Fibroblast of villous mesenchyme (primary cell): ENCODE measurements at places on chromosomes 7 and 10. TPM values are rescaled to one million over a fixed set of nuclear protein-coding genes. Genes with fewer than 3 reads are reported as not detected.

DNA sequence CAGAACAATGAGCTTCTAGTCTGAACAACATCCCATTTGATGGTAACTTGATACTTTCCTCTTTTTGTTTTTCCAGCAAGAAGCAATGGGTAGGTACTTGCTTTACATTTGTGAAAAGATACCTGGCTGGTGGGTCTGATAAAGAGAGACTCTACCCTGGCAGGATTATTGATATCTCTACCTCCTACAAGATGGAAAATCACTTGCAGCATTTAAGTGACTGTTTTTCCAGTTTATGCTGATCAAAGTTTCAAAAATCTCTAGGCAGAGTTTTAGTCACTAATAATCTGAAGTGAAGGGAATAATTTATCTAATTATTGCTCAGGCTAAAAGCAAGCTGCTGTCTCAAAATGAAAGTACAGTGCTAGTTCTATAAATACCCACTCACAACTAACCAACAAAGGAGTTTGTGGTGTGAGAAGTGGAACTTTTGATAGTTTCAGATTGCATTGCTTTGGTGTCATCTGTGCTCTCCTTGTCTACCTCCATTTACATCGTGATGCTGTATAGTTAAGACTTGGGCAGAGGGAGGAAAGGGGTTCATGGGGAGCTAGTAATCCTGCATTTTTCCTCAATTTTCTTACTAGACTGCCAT lies 86.0 kb upstream of the ANKRD1 start:
- no peak for DNase-seq

GRCh38 chr7:36911788-36912187 lies 187.5 kb upstream of the AOAH start:
- no peak for DNase-seq

- no peak for DNase-seq
Observed at GRCh38 chr10:122525788-122526187, 34.8 kb upstream of the DMBT1 start.

GRCh38 chr10:128081720-128082119 lies 44.5 kb downstream of the MKI67 start:
- DNase-seq, result no peak

GRCh38 chr7:105811189-105811847 lies 65.1 kb downstream of the ATXN7L1 start:
- DNase-seq, result no peak

DNA sequence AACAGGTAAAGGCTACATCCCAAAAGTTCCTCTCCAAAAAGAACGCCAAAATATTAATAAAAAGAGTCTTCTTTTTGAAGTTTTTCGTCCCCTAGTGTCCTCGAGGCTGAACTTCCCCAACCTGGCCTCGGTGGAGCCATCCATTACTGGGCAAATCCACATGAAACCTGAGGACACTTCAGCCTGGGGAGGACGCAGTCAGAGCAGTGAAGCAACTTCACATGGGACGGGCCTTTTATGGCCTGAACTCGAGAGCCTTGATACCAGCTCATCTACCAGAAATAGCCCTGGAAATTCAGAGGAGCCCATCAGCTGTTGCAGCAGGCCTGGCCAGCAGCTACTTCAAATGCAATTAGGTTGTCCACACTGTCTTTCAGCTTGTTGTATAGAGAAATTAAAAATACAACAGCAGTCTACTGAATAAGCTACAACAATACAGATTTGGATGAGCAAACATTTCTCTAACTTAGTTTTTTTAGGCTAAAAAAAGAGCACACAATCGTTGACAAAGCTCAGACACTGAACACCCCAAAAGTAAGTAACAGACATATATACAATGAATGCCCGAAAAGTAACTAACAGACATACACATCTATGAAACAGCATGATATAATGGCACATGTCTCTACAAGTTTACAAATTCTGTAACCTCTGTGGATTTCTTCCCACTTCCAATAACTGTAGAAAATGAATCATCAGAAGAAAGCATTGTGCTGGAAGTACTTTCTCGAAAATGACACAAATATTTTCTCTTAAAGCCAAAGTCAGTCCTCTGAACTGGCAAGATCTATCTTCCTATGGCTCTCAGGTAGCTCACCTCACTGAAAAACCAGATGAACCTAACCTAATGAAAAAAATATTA lies at the start of gene SVIL:
Gene SVIL, minus strand, starts transcription at position 208 of the 862 bp plus-strand sequence. CDS start 79,913 bp downstream, outside the sequence.
- peak; percentile 87 for DNase-seq

- no peak for DNase-seq
Observed at GRCh38 chr10:76358743-76359395, 927.4 kb downstream of the LRMDA start.

DNA sequence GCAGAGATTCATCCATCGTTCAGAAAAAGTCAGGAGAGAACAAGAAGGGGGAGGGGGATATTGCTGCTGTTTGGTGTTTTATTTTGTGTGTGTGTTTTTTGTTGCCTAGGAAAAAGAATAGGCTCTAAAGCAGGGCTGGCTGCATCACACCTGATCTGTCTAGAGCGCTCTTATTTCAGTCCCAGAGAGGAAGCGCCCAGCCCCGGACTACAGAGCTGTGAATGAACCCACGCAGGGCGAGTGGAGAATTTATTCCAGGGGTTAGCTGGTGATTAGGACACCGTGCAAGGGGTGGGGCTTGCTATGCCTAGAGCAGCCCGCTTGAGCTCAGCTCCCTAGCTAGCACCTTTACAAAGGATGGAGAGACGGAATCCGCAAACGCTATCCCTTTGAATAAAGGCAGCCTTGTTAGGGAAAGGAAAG lies 621 bp upstream of the FAM13C start:
- DNase-seq, result no peak

- DNase-seq, result no peak
Observed at GRCh38 chr10:113569576-113569975, 16.7 kb downstream of the HABP2 start.

DNA sequence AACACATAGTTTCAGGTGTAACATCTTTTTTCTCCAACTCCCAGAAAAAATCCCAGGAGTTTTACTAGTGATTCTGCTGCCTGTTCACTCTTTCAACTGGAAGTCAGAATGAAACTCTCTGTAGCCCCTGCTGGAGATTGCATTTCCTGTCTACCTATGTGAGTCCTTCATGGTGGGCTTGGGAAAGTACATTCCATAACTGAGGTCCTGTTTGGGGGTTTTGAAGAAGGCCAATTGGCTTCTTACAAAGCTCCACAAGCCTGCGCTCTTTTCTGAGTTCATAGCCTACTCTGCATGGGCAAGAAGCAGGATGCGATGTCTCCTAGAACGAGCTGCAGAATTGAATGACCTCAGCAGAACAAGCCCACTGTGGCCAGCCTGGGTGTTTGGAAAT lies 86.7 kb downstream of the LYZL2 start:
- DNase-seq, result no peak

- DNase-seq, result no peak
Observed at GRCh38 chr10:74539317-74539716, 287.1 kb upstream of the KAT6B start.

DNA sequence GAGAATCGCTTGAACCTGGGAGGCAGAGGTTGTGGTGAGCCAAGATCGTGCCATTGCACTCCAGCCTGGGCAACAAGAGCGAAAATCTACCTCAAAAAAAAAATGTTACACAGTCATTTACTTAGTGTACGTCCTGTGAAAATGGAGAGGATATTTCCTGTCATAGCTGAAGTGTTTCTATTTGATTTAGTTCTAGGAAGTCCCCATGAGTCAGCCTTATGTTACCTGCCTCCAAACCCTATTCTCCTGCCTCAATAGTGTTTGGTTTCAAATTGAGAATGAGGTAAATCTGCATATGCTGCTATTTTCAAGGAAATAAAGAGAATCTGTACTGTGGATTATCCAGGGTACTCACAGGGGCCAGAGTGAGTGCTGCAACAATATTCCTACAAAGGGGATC lies 1284.5 kb upstream of the AUTS2 start:
- DNase-seq, result no peak

DNA sequence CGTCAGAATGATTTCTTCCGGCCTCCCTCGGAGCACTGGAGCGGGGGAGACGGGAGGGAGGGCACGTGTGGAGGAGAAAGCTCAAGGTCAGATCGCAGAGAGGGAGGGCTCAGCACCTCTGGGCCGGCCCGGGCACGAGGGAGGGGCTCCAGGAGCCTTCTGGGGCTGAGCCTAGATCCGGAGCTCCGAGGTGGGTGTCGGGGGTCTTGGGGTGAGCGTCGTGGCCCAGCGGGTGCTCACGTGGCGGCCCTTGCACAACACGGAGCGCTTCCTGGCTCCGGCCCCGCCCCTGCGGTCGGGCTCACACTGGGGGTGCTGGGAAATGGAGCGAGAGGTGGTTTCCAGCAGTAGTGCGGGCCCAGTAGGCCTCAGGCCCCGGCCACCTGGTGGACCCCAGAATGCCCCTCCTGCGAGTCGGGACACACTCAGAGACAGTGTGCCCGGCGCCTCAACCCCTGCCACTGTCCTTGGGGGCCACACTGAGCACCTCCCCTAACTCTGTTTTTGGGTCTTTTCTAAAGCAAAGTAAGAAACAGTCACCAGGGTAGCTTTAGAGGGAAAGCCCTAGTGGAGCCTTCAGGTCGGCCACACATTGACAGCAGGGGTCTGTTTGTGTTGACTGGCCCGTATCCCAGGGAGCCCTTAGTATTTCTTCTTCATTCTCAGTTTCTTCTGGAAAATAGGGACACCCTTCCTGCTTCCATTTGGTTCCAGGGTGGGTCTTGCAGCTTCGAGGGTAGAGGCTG lies 798 bp downstream of the PPIF start:
- DNase-seq, result peak; percentile 82

- DNase-seq, result no peak
Observed at GRCh38 chr10:88693392-88694020, 12.5 kb upstream of the LIPK start.

GRCh38 chr10:80100861-80101695 lies 22.6 kb downstream of the TMEM254 start:
- DNase-seq, result no peak

GRCh38 chr10:131954356-131954965 lies 27.3 kb downstream of the BNIP3 start:
- DNase-seq, result no peak

- no peak for DNase-seq
Observed at GRCh38 chr10:48973065-48973464, 33.4 kb upstream of the LRRC18 start.

DNA sequence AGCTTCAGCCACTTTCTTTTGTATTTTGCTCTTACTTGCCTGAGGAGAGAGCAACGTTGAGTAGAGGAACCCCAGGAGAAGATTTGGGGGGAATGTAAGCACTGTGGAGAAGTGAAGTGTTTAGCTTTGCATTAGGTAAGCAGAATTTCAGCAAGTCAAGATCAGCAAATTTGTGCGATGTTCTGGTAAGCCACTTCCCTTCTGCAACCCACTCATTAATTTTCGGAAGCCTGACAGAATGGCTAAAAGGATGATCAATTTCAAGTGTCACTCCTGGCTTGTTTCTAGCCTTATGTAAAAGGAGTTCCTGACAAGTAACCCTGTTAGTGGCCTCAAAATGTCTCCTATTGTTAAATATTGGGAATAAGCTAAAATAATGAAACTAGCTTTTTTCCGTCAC lies 48.5 kb upstream of the NXPH1 start:
- DNase-seq, result no peak

GRCh38 chr7:92343714-92344113 lies 97.9 kb downstream of the ANKIB1 start:
- no peak for DNase-seq

DNA sequence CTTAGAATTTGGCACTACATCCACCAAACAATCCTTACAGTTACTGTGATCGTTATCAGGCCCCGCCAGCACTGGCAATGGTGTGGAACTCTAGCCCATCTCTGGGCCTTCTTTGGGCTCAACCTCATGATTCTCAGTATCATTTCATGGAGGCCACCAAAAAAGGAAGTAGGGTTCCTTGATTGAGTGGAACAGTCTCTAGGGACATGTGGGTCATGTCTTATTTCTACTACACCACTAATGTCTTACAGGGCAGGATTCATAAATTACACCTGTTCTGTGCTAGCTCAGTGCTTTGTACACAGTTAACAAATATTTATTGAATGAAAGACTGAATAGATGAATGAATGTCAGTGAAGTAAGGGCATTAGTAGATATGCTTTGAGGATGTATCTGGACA lies 53.9 kb downstream of the AP3M1 start:
- no peak for DNase-seq

The TMEM176A gene
- total RNA-seq, result under 0.01 TPM in 1 of 2 replicates, not detected in the other

The NKX2-3 gene
- total RNA-seq, result not detected in 2 replicates

The SEMA3D gene
- 3.0 and 4.8 TPM in 2 replicates for total RNA-seq

The ZNF438 gene
- total RNA-seq, result 2.9 and 4.7 TPM in 2 replicates

The GIMAP2 gene
- under 0.01 and 2.6 TPM in 2 replicates for total RNA-seq

The RAB19 gene
- not detected in 2 replicates for total RNA-seq

The OPALIN gene
- total RNA-seq, result not detected in 2 replicates

The PDE1C gene
- 4.7 and 6.8 TPM in 2 replicates for total RNA-seq

The PSTK gene
- 5.5 and 5.6 TPM in 2 replicates for total RNA-seq

The ACTL6B gene
- not detected in 2 replicates for total RNA-seq

The AGAP6 gene
- total RNA-seq, result 3.2 and 4.7 TPM in 2 replicates

The HOXA5 gene
- total RNA-seq, result 7.4 and 10.8 TPM in 2 replicates

The NPY4R2 gene
- total RNA-seq, result not detected in 2 replicates

The IFIT1B gene
- total RNA-seq, result under 0.01 TPM in 1 of 2 replicates, not detected in the other

The DIP2C gene
- total RNA-seq, result 18.7 and 19.9 TPM in 2 replicates

The LIPJ gene
- under 0.01 TPM in 1 of 2 replicates, not detected in the other for total RNA-seq
